ENCODE measurements at places on chromosomes 1 and 21. TPM values are rescaled to one million over a fixed set of nuclear protein-coding genes. Genes with fewer than 3 reads are reported as not detected.

GRCh38 chr1:55894521-55894920 is 679.4 kb upstream of the USP24 start:
- no peak for DNase-seq

DNA sequence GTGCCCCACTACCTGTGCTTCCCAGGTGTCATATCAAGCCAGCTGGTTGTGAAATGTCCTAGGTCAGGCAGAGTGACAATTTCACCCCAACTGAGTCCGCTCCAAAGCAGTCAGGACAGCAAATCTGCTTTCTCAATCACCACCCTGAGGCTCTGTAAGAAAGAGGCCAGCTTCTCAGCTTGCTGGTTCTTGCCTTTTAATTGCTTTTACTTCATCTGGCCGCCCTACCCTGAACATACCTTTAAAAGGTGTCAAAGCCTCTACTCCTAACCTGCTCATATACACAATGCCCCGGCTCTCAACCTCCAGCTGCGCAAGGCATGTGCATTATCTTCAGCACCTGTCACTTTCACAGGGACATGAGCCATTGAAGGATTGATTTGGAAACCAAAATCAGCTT is 581.6 kb downstream of the NPHP4 start:
- DNase-seq = no peak

DNA sequence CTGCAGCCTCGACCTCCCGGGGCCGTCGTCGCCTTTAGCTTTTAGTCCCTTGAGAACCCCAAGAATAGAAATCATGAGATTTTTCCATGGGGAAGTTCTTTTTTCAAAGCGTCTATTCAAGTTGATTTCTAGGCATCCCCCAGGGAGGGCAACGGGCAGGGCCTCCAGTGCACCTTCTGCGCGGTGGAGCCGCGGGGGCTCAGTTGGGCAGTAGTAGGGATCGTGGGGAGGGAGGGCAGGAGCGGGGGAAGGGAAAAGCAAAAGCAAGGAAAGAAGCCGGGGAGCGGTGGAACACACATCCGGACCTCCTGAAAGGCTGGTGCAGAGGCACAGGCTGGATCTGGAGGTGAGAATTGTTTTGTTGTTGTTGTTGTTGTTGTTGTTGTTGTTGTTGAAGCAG is 103.4 kb downstream of the PPIAL4G start:
- DNase-seq = no peak

DNA sequence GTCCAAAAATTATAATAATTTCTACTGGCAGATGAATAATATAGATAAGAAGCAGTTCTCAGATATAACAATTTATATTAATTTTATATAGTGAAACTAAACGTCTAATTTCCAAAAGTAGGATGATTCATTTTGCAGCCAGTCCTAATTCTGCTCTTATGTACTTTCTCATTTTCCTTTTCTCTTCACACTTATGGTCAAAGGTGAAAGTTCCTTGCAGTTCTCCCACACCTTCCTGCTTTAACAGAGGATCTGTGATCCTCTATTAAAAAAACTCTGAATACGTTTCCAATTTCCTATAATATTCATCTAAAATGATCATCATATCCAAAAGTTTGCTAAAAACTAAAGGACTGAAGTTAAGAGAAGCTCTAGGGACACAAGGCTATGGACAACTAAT is 78.5 kb downstream of the KIFAP3 start:
- no peak for DNase-seq

DNA sequence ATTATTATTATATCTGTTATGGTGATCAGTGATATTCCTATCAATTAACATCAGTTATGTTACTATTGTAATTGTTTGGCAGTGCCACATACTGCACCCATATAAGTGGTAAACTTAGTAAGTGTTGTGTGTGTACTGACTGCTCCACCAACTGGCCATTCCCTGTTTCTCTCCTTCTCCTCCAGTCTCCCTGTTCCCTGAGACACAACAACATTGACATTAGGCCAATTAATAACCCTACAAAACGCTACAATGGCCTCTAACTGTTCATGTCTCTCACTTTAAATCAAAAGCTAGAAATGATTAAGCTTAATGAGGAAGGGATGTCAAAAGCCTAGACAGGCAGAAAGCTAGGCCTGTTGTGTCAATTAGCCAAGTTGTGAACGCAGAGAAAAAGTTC is 6.6 kb upstream of the THRAP3 start:
- DNase-seq = peak; percentile 25

- no peak for DNase-seq
These were observed 330.0 kb upstream of the BRINP3 start for GRCh38 chr1:190807629-190808028.

- peak; percentile 47 for DNase-seq
These were observed 6.1 kb downstream of the LDLRAP1 start for GRCh38 chr1:25549273-25550154.

GRCh38 chr1:66312271-66312990 is 221.5 kb upstream of the SGIP1 start:
- no peak for DNase-seq

The FMO2 gene
- polyA plus RNA-seq = 0.60 TPM

The RNF223 gene
- polyA plus RNA-seq = 0.17 TPM

The NIPAL3 gene
- polyA plus RNA-seq = 4.0 TPM
